ENCODE measurements at places on chromosomes 4 and X. TPM values are rescaled to one million over a fixed set of nuclear protein-coding genes. Genes with fewer than 3 reads are reported as not detected.

The PLXNB3 gene
- total RNA-seq, result 2.7 TPM

The EXOSC9 gene
- 31.2 TPM for total RNA-seq

The ZNF275 gene
- total RNA-seq, result 11.2 TPM

The NBDY gene
- 6.5 TPM for total RNA-seq

The LPAR4 gene
- 0.36 TPM for total RNA-seq

The HTN3 gene
- not detected for total RNA-seq

The MAGEB10 gene
- total RNA-seq, result not detected

The DOCK11 gene
- 26.4 TPM for total RNA-seq

The CT45A2 gene
- total RNA-seq, result not detected

GRCh38 chrX:136674270-136674985 is 26.5 kb downstream of the CD40LG start:
- DNase-seq, result no peak

GRCh38 chr4:7021930-7022664 is 21.1 kb upstream of the TADA2B start:
- peak; percentile 96 for DNase-seq

DNA sequence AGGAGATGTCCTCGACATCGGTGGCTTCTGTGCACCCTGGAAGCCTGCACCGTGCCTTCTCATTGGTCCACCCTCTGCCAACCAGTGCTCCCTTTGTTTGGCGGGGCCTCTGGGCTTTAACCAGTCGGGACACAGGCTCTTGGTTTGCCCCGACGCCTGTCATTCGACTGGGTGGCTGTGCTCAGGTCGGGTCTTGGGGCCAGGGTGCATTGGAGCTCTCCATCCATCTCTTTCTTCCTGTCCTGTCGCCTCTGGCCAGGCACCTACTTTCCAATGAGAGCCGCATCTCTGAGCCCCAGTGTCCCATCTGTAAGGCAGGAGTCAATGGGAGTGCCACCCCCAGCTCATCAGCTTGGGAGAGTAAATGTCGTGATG is 37.2 kb upstream of the NHSL2 start:
- peak; percentile 62 for DNase-seq
